ENCODE measurements at places on chromosomes 4 and X. TPM values are rescaled to one million over a fixed set of nuclear protein-coding genes. Genes with fewer than 3 reads are reported as not detected.

DNA sequence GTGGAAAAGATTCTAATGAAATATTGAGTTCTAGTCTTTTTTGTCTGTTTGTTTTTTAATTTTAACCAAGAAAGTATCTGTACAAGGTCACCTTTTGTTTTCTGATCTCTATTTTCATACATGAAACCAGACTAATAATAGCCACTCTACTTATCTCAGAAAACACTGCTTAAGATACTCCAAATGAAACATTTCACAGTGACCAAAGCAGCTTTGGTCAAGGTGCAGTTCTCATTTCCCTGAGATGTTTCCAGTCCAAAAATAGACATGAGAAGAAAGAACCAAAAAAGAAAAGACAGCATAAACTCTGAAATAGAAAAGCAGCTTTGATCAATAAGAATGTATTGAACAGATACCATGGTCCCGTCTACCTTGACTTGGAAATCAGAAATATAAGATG is 782.8 kb downstream of the RAB28 start:
- no peaks in the 10 kb centered on the region for H3K4me1 ChIP-seq
- no peak for DNase-seq
- no peak overlapping the region for H3K4me3 ChIP-seq
- H3K27ac ChIP-seq: no peak overlapping the region

SSX3 gene
- not detected for total RNA-seq

DNA sequence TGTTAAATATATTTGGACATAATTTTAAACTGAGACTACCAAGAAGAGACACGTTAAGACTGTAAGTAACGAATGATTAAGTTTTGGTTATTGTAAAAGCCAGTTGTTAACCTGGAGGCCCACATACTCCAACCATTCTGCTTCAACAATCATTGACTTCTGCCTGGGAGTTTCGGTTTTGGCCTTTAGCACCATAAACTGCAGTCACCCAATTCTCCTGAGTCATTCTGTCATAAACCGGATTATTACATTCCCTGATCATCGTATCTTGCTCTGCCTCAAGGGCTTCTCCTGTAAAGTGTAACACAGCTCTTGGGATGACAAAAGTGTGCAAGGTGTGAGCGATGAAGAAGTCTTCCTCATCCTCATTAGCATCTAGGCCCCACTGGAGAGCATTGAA is 46.9 kb upstream of the PABPC1L2A start:
- no peaks in the 10 kb centered on the region for H3K4me1 ChIP-seq
- no peak overlapping the region for H3K4me3 ChIP-seq
- H3K27me3 ChIP-seq: no peaks in the 10 kb centered on the region
- no peak overlapping the region for H3K27ac ChIP-seq
- DNase-seq: no peak

DNA sequence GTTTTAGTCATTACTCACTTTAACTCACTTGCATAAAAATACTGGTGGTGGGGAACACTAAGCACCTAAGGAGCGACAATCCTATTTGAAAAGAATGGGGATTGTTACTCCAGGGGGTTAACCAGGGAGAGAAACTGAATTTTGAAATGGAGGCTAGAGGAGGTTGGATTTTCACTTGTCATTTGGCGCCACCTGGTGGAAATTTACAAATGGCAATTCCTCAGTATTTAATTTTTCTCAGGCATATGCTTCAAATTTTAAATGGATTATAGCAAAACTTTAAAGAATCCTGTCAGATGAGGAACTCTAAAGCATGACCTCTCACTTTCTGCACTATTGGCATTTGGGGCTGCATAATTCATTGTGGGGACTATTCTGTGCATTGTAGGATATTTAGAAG is 2.7 kb upstream of the GEMIN8 start:
- no peaks in the 10 kb centered on the region for H3K36me3 ChIP-seq
- peak; percentile 14 for DNase-seq
- no peak overlapping the region for H3K4me3 ChIP-seq
- no peaks in the 10 kb centered on the region for H3K27me3 ChIP-seq
- H3K27ac ChIP-seq: no peak overlapping the region

GRCh38 chr4:146146918-146147317 is 28.6 kb upstream of the LSM6 start:
- no peaks in the 10 kb centered on the region for H3K36me3 ChIP-seq
- H3K4me1 ChIP-seq: no peaks in the 10 kb centered on the region
- no peak for DNase-seq
- H3K27me3 ChIP-seq: no peaks in the 10 kb centered on the region

KLF3 gene
- total RNA-seq: 55.4 TPM

DNA sequence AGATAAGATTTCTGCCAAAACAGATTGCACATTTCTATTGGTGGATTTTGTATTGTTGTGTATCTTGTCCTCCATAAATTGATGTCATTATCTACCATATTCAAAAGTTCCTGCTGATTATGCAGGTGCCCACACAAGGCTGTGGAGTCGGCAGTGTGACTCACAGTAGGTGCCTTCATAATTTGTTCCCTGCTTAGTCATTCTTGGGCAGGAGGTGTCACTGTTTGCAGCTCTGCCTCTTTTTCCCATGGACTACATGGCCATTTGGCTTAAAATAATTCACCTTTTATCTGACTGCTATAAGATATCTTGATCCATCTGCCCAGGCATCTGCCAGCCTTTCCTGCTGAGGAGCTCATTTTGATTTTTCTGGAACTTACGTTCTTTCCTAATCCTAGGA is 33.6 kb upstream of the ENPEP start:
- H3K27ac ChIP-seq: no peak overlapping the region
- H3K4me1 ChIP-seq: no peaks in the 10 kb centered on the region
- no peaks in the 10 kb centered on the region for H3K27me3 ChIP-seq
- no peak for DNase-seq

GRCh38 chrX:130262231-130262630 is 6.5 kb downstream of the ZNF280C start:
- H3K4me3 ChIP-seq: no peak overlapping the region
- DNase-seq: no peak
- H3K27ac ChIP-seq: no peak overlapping the region

PCDH11X gene
- total RNA-seq: 0.14 TPM

GRCh38 chr4:53914313-53915016 is 149.9 kb downstream of the CHIC2 start:
- H3K4me3 ChIP-seq: no peak overlapping the region
- no peaks in the 10 kb centered on the region for H3K36me3 ChIP-seq
- no peak overlapping the region for H3K27ac ChIP-seq
- DNase-seq: no peak
- H3K4me1 ChIP-seq: no peaks in the 10 kb centered on the region

DNA sequence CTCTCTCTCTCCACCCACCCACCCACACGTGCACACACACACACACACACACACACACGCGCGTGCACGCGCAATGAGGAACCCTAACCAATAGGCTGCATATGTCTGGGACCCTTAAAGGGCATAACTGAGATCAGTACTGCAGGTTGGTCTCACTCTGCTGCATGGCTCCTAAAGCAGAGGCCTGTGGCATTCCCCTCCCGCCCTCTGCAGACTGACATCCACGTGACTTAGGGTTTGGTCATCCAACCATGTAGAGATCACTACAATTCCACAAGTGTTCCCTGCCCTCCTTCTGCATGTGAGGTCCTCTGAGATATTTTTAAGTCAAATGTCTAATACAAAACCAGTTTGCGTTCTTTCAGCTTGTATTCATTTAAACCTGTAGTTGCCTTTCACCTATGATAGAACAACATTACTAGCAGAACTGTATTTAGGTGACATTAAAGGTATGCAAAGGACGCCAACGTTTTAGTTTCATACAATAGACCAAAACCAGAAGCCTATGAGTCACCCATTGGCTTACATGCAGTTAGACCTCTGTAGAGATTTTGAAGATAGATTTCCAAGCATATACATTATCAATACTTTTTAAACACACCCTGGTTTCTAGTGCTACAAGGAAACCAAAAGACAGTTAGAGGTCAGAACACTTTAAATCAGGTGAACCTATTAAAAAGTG is 10.1 kb downstream of the XAGE5 start:
- no peaks in the 10 kb centered on the region for H3K27me3 ChIP-seq
- H3K36me3 ChIP-seq: no peaks in the 10 kb centered on the region
- H3K4me1 ChIP-seq: no peaks in the 10 kb centered on the region
- H3K27ac ChIP-seq: no peak overlapping the region

DNA sequence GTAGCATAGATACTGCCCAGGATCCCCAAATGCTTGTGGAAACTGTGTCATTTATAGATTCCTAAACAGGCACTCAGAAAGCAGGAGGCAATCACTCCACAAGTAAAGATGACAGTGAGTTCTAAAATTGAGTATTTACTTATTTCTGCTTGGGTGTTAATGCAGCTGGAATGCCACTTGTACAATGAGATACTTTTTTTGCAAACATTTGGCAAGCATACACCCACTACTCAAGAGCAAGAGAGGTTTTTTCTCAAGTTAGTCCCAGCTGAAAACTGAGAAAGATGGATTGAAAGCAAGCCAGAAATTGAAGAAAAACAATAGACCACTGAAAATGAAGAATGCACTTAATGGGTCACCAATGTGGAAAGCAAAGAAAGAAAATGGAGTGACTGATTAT is 22.5 kb downstream of the GABRA3 start:
- no peak for DNase-seq
- H3K4me3 ChIP-seq: no peak overlapping the region
- H3K27me3 ChIP-seq: no peaks in the 10 kb centered on the region
- H3K4me1 ChIP-seq: no peaks in the 10 kb centered on the region
- no peak overlapping the region for H3K27ac ChIP-seq

Data from prostate gland (tissue), 2 donors.